ENCODE measurements at places on chromosomes 7 and 10. TPM values are rescaled to one million over a fixed set of nuclear protein-coding genes. Genes with fewer than 3 reads are reported as not detected.

Gene CCDC6
- total RNA-seq, result 43.1 TPM

GRCh38 chr10:49628599-49628998, 14.8 kb downstream of the CHAT start:
- H3K27ac ChIP-seq, result no peak overlapping the region
- H3K4me1 ChIP-seq, result no peaks in the 10 kb centered on the region
- H3K4me3 ChIP-seq, result no peak overlapping the region
- no peaks in the 10 kb centered on the region for H3K36me3 ChIP-seq
- no peaks in the 10 kb centered on the region for H3K27me3 ChIP-seq

Gene CCDC136
- total RNA-seq, result 5.9 TPM

Gene CDK6
- 99.4 TPM for total RNA-seq

Gene OR2A12
- not detected for total RNA-seq

DNA sequence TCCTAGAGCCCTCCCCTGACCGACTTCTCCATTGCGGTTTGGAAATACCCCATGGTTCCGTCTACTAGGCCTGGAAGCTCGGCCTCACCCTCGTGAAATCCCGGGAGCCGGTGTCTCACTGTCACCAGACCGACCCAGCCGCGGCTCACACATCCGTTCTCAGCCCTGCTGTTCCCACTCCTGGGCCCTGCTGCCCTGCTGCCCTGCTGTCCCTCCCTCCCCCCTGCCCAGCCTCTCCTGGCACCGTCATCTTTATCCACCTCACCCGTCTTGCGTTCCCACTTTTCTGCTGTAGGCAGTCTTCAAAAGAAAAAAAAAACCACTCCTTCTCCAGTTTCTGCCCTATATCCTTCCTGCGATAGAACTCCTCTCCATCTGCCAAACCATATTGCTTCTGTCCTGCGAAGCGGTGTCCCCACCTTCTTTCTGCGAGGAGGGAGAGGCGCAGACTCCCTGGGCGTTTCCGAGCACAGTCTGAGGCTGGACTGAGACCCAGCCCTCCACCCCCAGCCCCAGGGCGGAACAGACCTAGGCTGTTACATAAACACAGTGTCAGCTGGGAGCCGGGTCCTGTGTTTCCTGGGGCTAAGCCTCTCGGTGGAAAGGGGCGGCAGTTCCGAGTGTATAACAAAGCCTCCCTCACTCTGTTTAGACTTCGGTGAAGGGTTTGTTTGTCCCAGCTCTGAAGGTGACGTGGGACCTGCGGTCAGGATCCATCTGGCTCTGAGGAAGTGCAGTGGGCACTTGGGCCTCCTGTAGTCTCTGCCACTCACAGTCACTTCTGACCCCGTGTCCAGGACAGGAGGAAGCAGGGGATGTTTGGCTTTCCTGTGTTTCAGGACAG, 2.8 kb downstream of the AGAP3 start:
- peaks cover 9% of the 10 kb centered on the region for H3K27me3 ChIP-seq
- peaks cover 20% of the 10 kb centered on the region for H3K4me1 ChIP-seq
- DNase-seq, result peak; percentile 38

- no peaks in the 10 kb centered on the region for H3K27me3 ChIP-seq
- no peaks in the 10 kb centered on the region for H3K36me3 ChIP-seq
- H3K4me3 ChIP-seq, result no peak overlapping the region
- H3K27ac ChIP-seq, result peak overlapping the region; percentile 50
- no peak for DNase-seq
Measured at GRCh38 chr7:50151001-50151400, 58.0 kb upstream of the ZPBP start.

GRCh38 chr7:22571766-22572165, 71.8 kb upstream of the STEAP1B start:
- H3K27me3 ChIP-seq, result peaks cover 32% of the 10 kb centered on the region
- H3K4me3 ChIP-seq, result no peak overlapping the region
- no peak overlapping the region for H3K27ac ChIP-seq
- H3K36me3 ChIP-seq, result no peaks in the 10 kb centered on the region

GRCh38 chr7:30199271-30199670, 64.5 kb downstream of the MTURN start:
- peaks cover 6% of the 10 kb centered on the region for H3K36me3 ChIP-seq
- no peak for DNase-seq
- no peak overlapping the region for H3K27ac ChIP-seq
- no peaks in the 10 kb centered on the region for H3K4me1 ChIP-seq
- no peaks in the 10 kb centered on the region for H3K27me3 ChIP-seq

Gene TMEM213
- not detected for total RNA-seq

Gene PTPRE
- 13.4 TPM for total RNA-seq

Gene PHYHIPL
- not detected for total RNA-seq

GRCh38 chr7:78562191-78562590, 763.6 kb downstream of the PHTF2 start:
- H3K36me3 ChIP-seq, result no peaks in the 10 kb centered on the region
- no peak for DNase-seq
- no peak overlapping the region for H3K27ac ChIP-seq
- no peak overlapping the region for H3K4me3 ChIP-seq

Gene NPY4R2
- total RNA-seq, result not detected

GRCh38 chr10:84214612-84215235, 10.6 kb downstream of the LRIT2 start:
- no peak overlapping the region for H3K27ac ChIP-seq
- no peak overlapping the region for H3K4me3 ChIP-seq
- no peaks in the 10 kb centered on the region for H3K4me1 ChIP-seq

Gene TUBB8
- total RNA-seq, result not detected

DNA sequence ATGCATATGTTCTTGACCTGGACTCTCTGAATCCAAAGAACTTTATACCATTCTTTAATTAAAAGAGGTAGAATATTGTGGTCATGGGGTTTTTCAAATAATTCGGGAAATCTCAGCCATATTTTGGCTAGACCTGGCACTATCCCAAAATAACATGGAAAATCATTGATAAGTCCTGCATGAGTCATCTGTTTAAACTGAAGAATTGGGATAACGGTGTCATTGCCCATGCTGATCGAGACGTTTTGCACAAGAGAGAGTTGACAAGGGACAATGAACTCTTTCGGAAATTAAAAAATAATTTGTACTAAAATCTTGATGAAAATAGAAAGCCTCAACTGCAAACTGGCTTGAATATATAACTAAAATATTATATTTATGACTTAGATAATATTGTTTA, 19.9 kb upstream of the ABCB4 start:
- H3K36me3 ChIP-seq, result no peaks in the 10 kb centered on the region
- no peaks in the 10 kb centered on the region for H3K4me1 ChIP-seq
- no peak for DNase-seq
- peaks cover 5% of the 10 kb centered on the region for H3K27me3 ChIP-seq

DNA sequence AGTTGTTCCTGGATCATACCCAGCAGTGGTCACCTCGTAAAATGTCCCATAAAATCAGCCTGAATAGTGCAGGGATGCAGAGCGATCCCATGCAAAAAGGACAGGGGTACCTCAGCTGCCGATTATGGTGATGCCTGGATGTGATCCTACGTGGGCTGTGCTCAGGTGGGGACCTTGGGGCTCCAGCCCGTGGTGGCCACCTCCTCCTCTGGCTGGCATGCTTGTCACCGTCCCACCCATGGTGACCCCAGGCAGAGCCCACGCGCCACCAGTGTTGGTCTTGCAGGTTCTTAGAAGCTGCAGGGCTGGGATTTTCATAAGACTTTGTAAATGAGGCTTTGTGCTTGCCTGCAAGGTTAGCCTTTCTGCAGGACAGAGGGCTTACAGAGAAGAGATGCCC, 97.2 kb downstream of the GLRX3 start:
- H3K4me3 ChIP-seq, result no peak overlapping the region
- H3K27me3 ChIP-seq, result no peaks in the 10 kb centered on the region
- H3K27ac ChIP-seq, result no peak overlapping the region

DNA sequence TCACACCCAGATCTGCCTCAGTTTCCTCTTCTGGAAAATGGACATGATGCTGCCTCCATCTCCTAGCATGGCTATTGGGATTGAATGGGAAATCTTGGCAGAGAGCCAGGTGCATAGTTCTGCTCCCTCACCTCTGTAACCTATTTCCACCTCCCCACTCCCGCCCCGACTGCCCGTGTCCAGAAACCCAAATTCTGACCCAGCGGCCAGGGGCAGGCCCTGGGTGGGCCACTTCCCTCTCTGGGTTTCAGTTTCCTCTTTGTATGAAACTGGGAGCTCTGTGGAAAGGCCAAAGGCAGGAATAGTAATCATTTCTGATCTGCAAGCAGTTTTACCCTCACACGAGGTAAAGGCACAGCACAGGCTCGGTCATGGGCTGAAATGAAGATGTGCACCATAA, 74.1 kb upstream of the DUSP5 start:
- no peaks in the 10 kb centered on the region for H3K36me3 ChIP-seq
- H3K4me3 ChIP-seq, result no peak overlapping the region
- no peak overlapping the region for H3K27ac ChIP-seq
- no peak for DNase-seq
- no peaks in the 10 kb centered on the region for H3K27me3 ChIP-seq

GRCh38 chr7:2522780-2523433, 3.3 kb downstream of the LFNG start:
- peak overlapping the region; percentile 94 for H3K4me3 ChIP-seq
- peak; percentile 72 for DNase-seq
- H3K27ac ChIP-seq, result peak overlapping the region; percentile 79

DNA sequence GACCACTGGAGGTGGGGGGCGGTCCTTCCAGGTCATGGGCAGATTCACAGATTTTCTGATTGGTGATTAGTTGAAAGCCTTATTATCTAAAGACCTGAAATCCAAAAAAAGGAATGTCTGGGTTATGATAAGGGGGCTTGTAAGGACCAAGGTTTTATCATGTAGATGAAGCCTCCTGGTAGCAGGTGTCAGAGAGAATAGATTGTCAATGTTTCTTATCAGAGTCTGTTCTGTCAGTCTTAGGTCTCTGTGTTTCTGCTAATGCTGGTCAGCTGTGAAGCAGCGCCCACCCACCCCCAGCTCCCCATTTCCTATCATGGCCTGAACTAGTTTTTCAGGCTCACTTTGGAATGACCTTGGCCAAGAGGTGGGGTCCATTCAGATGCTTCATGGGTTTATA, 21.2 kb downstream of the TES start:
- peaks cover 80% of the 10 kb centered on the region for H3K4me1 ChIP-seq
- DNase-seq, result no peak
- peaks cover under 1% of the 10 kb centered on the region for H3K36me3 ChIP-seq
- H3K4me3 ChIP-seq, result no peak overlapping the region
- no peaks in the 10 kb centered on the region for H3K27me3 ChIP-seq

GRCh38 chr10:86261470-86261869, 105.1 kb downstream of the GRID1 start:
- no peak for DNase-seq
- H3K27me3 ChIP-seq, result peaks cover 19% of the 10 kb centered on the region
- no peaks in the 10 kb centered on the region for H3K4me1 ChIP-seq

DNA sequence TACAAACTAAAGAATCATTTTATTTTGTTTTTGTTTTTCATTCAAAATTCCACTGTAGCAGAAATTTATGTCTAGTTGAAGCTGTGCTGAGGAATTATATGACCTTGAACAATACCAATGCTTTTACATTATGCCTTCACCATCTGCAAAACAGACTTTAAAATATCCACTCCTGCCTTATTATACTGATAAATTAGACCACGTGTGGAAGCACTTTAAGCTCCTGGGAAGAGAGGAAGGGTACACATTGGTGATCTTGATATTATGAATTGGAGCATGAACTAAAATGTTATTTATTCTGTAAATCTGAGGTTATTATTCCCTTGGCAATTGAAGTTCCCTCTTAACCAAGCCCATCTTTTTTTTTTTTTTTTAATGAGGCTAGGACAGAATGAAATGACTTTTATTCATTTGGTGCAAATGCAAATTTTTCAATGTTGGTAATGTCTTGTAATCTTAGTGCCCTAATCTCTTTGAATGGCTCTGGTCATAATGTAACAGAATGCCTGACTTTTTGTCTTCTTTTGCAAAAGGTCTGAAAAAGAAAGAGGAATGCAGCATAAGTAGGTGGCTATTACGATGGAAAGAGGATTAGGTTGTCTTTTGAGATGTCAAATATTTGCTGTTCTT, 139.9 kb upstream of the COBL start:
- H3K4me1 ChIP-seq, result no peaks in the 10 kb centered on the region
- peaks cover 2% of the 10 kb centered on the region for H3K27me3 ChIP-seq
- H3K4me3 ChIP-seq, result no peak overlapping the region
- no peaks in the 10 kb centered on the region for H3K36me3 ChIP-seq
- H3K27ac ChIP-seq, result no peak overlapping the region

Gene FAM237B
- total RNA-seq, result not detected

Gene NPC1L1
- total RNA-seq, result not detected

DNA sequence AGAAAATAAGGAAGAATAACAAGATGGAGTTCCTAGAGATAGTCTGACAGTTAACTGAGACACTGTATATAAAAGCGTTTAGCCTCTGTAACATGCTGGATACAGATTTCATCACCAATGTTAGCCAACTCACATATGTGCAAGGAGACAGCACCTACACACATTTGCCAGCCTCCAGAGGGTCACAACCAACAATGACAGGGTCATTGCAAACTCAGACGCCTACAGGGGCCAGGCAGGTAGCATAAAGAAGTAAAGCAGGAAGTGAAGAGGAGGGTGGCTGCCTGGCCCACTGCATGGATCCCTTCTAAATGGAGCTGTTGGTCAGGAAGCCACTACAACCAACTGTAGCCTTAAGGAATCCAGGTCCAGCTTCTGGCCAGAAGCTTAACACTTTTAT, 50.4 kb downstream of the NRAP start:
- H3K4me1 ChIP-seq, result no peaks in the 10 kb centered on the region
- no peak overlapping the region for H3K4me3 ChIP-seq
- peaks cover 38% of the 10 kb centered on the region for H3K27me3 ChIP-seq
- H3K27ac ChIP-seq, result no peak overlapping the region

DNA sequence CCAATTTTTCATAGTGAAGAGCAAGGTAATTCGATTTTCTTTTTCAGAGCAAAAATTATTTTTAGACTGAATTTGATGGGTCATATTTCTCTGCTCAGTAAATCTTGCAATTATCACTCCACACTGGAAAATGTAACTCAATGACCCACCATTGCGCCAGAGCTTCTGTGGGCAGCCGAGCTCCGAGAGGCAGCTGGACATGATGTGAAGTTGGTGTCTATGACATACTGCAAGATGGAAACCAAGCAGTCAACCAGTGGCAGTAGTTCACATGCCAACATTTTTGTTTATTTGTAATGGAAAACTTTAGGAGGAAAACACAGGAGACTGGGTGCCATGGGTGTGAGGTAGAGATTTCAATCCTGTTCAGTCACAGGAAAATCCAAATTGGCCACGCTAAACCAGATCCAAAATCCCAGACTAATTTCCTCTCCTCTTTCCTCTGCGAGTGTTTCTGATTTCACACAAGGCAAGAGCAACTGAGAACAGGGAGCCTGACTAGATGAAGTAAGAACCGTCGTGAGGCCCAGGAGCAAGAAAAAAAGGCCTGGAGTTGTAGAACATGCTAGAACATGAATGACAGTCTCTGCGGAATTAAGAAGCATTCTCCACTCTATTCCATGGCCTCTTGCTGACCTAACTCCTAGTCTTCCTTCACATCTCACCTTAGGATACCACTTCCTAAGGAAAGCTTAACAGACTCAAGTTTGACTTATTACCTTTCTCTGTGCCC, 39.3 kb downstream of the CALD1 start:
- H3K36me3 ChIP-seq, result no peaks in the 10 kb centered on the region
- H3K27ac ChIP-seq, result no peak overlapping the region
- no peak for DNase-seq
- no peaks in the 10 kb centered on the region for H3K4me1 ChIP-seq
- H3K4me3 ChIP-seq, result no peak overlapping the region

- no peaks in the 10 kb centered on the region for H3K4me1 ChIP-seq
- no peak overlapping the region for H3K27ac ChIP-seq
- no peak for DNase-seq
- H3K27me3 ChIP-seq, result no peaks in the 10 kb centered on the region
- H3K36me3 ChIP-seq, result no peaks in the 10 kb centered on the region
Measured at GRCh38 chr10:305034-305433, 169.8 kb downstream of the ZMYND11 start.

Gene PNLIPRP3
- total RNA-seq, result not detected
